ENCODE measurements at places on chromosomes 6 and 20.

- no peak for DNase-seq
Observed at GRCh38 chr20:19742974-19743639, 15.0 kb upstream of the RIN2 start.

GRCh38 chr6:18264219-18264922, at the start of gene DEK:
TSS of gene DEK (minus strand) at chr6:18264530. CDS start at chr6:18263987, 543 bp downstream.
- DNase-seq, result peak; percentile 90

GRCh38 chr6:113870917-113871316, 13.8 kb downstream of the MARCKS start:
- DNase-seq, result no peak

DNA sequence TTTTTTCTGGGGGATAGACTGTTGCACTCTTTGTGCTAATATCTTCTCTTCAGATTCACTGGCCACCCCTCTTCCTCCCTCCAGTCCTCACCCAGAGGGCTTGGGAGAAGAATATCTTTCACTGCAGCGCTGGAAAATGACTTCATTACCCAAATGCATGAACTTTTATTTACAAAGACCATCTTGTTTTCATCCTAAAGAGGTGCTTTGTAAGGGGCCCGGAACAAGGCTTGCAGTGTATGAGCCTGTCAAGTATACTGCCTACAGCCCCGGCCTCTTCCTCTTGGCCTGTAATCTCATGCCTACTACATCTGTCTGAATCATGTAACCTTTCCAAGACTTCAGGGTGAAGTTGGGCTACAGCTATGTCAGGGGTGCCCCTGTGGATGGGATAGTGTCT, 554 bp upstream of the LAMA4 start:
- no peak for DNase-seq

DNA sequence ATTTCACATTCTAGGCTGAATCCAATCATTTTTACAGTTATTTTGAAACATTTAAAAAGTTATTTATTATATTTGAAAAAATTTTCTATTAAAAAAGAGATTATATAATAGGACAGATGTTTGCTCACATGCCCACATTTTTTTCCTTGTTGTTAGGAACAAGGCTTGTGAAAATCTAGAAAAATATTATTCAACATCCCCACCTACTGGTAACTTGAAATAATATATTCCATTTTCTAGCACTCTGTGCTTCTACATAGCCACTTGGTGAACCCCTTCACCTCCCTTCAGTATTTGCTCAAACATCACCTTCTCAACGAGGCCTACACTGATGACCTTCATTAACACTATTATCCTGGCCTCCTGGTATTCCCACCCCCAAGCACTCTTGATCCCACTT, 18.3 kb upstream of the GPRC6A start:
- DNase-seq, result no peak

DNA sequence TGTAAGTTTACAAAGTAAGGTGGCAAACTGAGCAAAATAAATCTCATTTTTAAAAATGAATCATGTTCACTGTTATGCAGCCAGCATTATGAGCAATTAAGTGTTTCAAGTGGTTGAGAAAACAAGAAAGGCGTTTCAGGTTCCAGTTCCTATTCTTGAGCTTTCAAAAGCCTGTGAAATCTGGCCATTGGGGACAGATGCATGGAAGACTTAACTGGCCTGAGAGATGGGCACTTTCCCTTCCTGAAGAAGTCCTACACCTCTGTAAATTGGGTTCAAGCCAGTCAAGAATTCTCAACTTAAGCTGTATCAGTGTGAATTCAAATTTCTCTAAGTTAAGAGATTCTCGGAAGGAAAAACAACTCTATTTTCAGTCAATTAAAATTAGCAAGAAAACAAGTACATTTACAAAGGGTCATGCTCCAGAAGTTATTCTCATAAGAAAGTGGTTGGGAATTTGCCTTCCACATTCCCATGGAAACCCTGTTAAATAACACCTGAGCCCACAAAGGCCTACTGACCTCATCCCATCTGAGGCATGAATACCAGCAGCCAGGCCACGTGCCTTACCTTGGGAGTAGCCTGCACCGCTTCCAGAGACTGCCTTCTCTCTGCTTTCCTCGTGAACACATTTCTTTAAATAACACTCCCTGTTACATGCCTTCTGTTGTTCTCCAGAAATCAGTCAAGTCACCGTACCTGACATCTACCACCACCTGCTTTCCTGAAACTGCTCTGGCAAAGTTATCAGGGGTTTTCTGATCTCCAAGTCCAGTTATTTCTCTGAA, 19.4 kb downstream of the MAP3K5 start:
- DNase-seq, result peak; percentile 88

GRCh38 chr6:109424946-109425345, 15.5 kb downstream of the PPIL6 start:
- no peak for DNase-seq

DNA sequence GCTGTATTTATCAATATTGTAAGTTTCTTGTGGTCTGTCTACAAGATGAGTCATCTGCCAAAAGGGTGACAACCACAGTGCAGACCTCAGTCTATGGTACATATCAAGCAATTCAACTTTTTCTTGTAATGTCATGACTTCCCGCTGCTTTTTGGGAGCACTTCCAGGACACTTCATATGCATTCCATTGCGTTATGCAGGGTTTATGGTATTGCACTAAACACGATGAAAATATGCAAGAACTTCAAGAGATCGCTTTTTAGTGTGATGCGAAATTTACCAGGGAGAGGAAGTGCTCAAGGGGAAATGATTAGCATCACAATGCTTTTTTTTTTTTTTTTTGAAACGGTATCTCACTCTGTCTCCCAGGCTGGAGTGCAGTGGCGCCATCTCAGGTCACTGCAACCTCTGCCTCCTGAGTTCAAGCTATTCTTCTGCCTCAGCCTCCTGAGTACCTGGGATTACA, 166.5 kb downstream of the TFAP2A start:
- no peak for DNase-seq

DNA sequence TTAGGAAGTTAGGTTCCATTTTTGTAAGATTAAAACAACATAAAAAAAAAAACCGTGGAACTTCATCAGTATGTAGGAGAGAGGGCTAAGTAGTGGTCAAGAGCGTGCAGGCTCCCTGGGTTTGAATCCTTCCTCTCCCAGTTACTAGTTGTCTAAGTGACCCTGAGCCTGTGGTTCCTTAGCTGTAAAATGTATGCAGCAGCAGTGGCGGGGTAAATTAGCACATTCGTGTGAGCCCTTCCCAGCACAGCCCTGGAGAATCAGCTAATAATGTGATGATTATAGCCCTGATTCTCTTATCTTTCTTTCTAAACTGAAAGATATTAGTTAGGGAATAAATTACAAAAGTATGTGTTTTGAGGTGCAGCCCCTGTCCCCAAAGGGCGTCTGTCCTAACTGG, 32.6 kb downstream of the TM9SF4 start:
- no peak for DNase-seq

GRCh38 chr20:63536241-63536977, 767 bp downstream of the PTK6 start:
- DNase-seq, result peak; percentile 71

DNA sequence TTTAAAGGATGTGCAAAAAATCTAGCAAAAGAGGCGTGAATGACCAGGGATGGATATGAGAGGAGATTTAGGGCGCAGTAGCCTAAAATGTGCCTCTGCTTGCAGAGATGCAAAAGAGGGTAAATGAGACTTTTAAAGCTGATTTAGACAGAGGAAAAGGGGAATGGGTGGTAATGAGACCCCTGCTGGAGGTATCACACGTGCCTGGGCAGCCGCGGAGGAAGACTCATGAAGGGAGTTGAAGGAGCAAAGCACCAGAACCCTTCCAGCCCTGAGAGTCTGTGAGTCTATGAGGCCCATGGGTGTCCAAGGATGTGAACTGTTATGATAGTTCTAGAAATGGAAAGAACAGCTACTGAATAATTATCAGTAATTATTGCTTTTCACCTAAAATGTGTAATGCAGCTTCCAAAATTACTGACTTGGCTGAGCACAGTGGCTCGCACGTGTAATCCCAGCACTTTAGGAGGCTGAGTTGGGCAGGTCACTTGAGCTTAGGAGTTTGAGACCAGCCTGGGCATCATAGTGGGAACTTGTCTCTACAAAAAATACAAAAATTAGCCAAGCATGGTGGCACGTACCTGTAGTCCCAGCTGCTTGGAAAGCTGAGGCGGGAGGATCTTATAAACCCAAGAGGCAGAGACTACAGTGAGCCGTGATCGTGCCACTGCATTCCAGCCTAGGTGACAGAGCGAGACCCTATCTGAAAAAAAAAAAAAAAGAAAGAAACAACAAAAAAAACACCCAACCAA, 38.2 kb upstream of the TIAM2 start:
- no peak for DNase-seq

- DNase-seq, result no peak
Observed at GRCh38 chr20:50892394-50892793, 38.8 kb downstream of the ADNP start.

DNA sequence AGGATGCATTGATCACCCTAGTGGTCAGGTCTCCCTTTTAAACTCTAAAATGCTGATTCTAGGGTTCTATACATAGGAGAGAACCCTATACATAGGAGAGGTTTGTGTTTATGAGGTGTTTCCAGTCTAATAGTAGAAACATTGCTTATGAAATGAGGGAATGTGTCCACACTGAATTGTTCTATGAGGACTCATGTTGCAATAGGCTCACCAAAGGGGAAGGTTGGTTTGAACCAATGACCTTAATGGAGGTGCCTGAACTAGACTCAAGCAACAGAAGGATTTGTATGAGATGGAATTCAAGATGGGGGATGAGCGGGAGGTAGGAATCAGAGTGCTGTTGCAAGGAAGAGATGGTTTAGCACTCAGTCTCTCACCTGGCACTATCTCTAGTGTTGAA, 33.5 kb upstream of the UBR2 start:
- DNase-seq, result no peak

DNA sequence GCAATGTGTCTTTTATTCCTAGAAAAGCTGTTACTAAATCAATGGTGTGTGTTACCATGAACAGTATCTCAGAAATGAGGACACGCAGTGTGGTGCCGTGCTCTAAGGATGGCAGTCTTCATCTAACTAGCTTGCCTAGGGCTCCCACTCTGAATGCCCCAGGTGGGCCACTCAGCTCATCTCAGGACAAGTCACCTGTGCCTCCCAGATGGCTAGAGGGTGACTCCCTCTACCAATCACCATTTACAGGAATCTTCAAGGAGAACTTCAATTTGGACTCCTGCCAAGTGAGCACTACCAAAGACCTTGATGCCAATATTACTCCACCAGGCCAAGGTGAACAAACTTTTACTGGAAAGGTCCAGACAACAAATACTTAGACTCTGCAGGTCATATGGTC, 202.8 kb upstream of the FOXQ1 start:
- DNase-seq, result no peak

GRCh38 chr20:35318502-35319157, 26.4 kb upstream of the FAM83C start:
- peak; percentile 49 for DNase-seq

DNA sequence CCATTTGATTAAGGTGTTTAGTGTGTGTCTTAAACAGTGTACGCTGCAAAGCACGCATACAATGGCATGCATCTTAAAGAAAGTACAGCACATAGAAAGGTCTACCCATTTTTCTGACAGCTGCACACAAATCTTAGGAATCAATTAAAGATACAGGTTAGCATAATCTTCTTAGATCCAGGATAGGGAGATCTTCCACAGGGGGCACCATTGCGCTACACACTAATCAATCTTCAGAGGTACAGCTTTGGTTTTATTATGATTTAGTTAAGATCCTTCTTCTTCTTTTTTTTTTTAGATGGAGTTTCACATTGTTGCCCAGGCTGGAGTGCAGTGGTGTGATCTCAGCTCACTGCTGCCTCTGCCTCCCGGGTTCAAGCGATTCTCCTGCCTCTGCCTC, 63.7 kb upstream of the BEND3 start:
- DNase-seq, result no peak

- DNase-seq, result no peak
Observed at GRCh38 chr20:51871943-51872342, 69.6 kb upstream of the SALL4 start.

DNA sequence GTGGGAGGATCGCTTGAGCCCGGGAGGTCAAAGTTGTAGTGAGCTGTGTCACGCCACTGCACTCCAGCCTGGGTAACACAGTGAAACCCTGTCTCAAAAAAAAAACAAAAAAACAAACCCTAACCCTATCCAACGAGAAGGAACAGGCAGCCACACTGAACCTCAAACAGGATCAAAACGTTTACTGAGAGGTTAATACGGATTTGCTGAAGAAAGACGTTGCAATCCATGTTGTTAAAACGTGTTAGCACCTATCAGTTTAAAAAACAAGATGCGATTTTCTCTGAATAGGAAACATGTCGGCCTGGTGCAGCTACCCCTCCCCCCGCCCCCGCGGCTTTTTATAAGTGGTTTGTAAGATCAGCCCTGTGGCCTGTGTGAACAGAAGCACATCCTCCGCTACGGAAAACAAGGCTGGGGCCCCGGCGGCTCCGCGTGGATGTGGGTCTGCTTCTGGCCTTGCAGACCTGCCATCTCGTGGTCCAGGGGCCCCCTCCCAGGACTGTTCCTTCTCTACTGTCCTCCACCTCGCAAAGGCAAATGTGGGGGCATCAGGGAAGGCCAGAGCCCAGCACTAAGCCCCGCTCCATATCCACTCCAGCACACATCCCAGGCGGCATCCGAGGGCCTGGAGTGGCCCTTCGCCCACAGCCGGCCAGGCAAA, 11.4 kb downstream of the SLC2A4RG start:
- DNase-seq, result no peak

GRCh38 chr20:13121840-13122515, 99.1 kb upstream of the ISM1 start:
- no peak for DNase-seq

GRCh38 chr6:169804427-169804826, 53.0 kb downstream of the ERMARD start:
- no peak for DNase-seq

- peak; percentile 43 for DNase-seq
Observed at GRCh38 chr20:22582386-22582963, 1.9 kb downstream of the FOXA2 start.

DNA sequence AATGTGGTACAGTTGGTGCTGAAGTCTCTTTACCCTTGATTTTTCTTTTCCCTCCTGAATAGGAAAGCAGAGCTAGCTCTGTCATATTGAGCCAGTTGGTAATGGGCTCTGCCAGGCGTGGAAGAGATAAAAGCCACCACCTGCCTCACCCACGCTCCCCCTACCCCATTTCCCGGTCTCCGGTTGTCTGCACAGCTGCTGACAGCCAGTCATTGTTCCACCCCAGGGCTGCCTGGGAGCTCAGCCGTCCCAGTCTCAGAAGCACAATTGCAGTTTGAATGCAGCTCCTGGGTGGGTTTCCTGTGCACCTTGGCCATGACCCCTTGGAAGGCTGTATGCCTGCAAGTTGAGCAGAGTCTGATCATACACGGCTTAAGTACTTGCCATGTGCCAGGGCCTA, 675.2 kb upstream of the FLRT3 start:
- no peak for DNase-seq

GRCh38 chr6:96124778-96125177, 109.0 kb downstream of the FUT9 start:
- DNase-seq, result no peak

- DNase-seq, result no peak
Observed at GRCh38 chr6:20879121-20879520, 344.9 kb downstream of the CDKAL1 start.

Data from body of pancreas (tissue), 4 donors.